Globus pallidus (tissue), 1 donor: ENCODE measurements at places on chromosomes 2 and 18.

GRCh38 chr2:43448011-43448821, 147.6 kb downstream of the THADA start:
- DNase-seq = no peak

DNA sequence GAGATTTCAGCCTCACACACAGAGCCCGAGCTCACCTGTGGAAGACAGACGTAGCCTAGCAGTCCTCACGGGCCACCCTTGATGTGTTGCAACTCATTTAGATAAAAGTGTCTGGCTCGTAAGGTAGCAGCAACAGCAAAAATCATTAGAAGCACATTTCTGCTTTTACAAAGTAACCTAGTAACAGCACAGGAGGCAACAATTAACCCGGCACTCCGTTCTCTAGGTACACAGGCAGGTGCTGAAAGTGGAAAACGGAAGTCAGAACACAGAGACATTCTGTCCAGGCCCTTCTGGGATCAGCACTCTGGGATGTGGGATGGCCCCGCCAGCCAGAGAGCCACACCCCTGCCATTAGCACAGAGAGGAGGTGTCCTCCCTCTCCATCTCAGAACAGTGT, 99.3 kb downstream of the KLHL29 start:
- no peak for DNase-seq

DNA sequence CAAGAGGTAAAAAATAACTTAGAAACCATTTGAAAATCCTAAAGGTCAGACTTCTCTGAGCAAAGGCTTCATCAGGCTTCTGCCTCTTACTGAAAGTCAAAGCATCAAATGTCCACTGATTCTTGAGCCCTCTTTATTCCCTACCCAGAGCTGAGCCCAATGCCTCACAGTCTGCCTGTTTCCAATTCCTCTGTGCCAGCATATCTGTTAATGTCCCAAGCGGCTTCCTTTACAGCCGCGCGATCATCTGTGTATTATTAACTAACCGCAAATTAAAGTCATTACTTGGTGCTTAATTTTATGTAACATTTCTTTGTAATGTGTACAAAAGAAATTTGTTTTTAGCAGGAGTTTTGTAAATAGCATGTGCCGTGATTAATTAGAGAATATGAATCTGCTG, 418.8 kb upstream of the HNRNPA3 start:
- DNase-seq = no peak

DNA sequence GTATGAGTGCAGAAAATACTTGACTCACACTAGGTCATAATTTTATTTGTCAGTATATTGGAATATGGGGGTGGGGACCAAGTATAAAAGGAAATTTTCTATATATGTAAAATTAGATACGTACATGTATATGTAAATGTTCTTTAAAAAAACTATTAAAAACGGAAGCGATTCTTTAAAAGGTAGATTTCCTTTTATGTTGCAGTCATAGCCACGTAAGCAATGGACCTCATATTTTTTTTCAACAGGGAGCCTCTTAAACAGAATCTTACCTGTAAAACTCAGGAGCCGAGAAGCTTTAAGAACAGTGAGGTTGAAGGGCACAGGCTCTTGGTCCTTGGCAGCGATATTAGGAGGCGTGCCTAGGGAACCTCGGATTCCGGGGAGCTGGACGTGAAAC, 3.3 kb downstream of the RHBDD1 start:
- no peak for DNase-seq

GRCh38 chr2:216562696-216563435, 64.2 kb downstream of the RPL37A start:
- DNase-seq = no peak

DNA sequence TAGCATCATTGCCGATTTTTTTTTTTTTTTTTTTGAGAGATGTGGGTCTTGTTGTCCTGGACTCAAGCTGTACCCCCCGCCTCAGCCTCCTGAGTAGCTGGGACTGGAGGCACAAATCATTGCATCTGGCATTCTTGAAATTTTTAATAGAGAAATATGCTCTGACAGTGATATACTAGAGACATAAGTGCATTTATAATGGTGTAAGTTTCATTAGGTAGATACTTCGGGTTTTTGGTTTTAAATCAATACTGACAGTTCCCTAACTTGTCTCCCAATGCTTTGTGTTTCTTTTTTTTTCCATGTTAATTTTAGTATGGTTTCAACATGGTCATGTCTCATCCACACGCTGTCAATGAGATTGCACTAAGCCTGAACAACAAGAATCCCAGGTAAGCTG, 138.7 kb downstream of the PRPF40A start:
- no peak for DNase-seq

GRCh38 chr2:86017901-86018896, 87.5 kb downstream of the POLR1A start:
- DNase-seq = no peak

DNA sequence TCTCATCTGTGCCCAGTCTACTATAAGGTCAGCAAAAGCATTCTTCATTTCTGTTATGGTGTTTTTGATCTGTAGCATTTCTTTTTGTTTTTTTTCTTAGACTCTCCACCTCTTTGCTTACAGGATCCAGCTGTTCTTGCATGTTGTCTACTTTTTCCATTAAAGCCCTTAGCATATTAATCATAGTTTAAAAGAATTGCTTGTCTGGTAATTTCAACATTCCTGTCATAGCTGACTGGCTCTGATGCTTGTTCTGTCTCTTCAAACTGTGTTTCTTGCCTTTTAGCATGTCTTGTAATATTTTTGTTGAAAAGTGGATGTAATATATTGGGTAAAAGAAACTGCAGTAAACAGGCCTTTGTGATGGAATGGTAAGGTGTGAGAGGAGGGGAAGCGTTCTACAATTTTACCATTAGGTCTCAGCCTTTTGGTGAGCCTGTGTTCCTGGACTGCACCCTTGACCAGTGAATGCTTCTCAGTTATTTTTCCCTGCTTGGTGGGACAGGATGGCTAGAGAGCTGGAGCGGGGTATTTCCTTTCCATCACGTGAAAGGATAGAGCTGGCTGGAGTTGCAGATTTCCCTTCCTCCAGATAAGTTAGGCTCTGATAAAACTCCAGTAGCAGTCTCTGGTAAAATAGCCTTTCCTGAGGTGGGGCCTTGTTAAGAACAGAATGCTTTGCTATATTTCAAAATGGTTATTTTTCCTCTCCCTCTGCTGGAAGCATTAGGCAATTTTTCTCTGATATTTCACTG, 65.4 kb downstream of the PLA2R1 start:
- DNase-seq = no peak

DNA sequence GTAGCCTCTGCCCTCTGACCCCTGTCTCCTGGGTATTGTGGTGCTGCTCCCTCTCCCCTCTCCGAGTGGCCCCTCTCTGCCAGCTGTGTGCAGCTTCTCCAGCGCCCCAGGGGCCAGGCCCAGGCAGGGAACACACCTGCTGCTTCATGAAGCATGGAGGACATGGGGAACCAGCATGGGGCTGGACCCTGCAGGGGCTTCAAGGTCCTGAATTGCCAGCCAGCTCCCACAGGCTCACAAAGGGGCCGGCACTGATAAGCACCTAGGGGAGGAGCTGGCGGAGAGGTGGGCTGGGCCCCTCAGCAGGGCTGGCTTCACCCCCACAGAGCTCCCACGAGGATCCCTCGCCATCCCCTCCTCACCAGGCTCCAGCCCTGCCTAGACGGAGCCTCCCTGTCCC, 77.4 kb upstream of the GPC1 start:
- DNase-seq = no peak

DNA sequence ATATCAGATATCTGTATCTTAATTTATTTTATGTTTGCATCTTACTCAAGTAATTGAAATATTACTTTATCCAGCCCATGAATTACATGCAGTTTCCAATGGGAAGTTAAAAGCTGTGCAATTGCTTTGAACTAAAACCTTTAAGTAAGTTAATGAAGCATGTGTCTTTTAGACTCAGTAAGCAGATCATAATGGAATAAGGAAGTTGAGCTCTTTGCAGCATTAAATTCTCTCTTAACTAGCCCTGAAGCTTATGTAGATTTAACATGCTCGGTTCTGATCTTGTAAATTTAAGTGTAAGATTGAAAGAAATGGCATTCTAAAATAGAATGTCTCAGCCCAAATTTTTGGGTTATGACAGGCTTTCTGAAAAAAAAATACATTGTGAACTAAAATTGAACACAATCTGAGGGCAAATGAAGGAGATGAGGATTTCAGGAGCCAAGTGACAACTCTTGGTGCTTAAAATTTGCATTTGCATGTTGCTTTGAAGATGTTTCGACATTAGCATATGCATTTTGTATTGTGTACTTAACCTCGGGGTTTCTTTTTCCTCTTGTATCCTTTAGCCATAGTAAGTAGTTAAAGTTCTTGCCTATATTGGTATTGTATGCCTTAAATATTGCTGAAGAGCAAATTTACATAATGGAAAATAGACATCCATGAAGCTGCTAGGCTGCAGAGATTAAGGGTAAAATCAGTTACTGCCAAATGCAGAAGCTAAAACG, 297.8 kb upstream of the KCNJ3 start:
- no peak for DNase-seq

- no peak for DNase-seq
Measured at GRCh38 chr2:205053827-205054410, 508.6 kb downstream of the PARD3B start.

- no peak for DNase-seq
Measured at GRCh38 chr2:5742126-5742525, 49.9 kb downstream of the SOX11 start.

GRCh38 chr2:43837831-43838559, 644 bp downstream of the ABCG5 start:
- DNase-seq = no peak

GRCh38 chr18:4858379-4859127, 338.5 kb downstream of the AKAIN1 start:
- DNase-seq = no peak

- no peak for DNase-seq
Measured at GRCh38 chr2:55862246-55862645, 61.3 kb downstream of the EFEMP1 start.

DNA sequence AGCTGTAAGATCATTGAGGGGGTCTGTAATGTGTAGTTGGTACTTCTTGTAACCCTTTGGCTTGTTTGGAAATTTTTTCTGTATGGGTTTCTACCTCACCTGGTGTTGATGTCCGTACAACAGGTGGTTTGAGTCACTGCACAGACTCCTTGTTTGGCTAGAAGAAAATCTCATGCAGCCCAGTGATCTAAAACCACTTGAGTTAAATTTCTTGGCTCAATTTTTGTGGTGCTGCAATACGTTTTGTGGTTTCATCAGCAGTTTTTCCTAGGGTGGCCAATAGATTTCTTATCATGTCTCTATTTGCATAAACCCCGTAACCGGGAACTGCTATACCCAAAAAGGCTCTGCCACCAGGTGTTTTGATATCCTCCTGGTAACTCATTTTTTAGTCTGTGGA, 43.4 kb downstream of the CERS6 start:
- DNase-seq = no peak

DNA sequence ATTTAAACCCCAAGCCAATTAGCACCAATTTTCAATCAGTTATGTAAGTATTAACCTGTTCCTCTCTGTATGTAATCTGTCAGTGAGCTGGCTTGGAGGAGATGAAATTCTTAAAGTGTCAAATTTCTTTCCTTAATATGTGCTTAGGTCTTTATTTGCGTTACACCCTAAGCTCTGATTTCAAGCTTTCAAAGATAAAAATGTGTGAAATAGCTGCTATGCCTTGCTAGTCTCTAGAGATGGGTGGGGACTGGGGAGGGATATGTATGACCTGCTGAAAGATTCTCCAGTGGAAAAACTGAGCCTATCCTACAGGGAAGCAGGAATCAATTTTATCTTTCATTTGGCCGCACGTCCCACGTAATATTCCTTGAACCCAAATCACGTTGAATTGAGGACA, 264.5 kb downstream of the RND3 start:
- no peak for DNase-seq

DNA sequence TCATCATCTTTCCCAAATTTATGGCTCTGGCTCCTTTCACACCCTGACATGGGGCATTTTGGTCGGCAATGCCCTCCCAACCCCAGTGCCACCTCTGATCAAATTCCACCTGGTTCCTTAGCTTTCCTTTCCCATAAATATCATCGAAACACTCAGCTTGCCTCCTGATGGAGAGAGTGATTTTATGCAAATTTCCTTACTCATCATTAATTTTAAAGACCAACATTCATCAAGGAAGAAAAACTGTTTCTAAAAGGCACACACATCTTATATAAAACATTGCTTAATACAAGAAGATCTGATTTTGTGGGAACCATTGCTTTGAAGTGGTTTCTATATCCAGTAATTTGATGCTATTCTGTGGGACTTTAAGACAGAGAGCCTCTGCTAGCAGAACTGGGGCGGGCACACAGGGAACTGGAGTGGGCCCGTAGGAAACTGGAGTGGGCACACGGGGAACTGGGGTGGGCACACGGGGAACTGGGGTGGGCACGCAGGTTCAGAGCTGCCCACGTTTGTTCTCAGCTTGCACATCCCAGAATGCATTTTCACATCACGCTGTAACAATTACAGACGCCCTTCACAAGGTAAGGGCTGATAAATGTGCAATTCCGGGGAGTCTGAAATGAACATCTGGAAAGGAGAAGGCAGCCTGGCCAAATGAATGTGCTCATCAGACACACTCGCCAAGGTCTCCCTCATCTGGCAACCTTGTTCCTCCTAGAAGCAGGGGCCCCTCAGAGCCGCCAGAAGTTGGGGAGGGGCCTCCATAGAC, 174.2 kb downstream of the RTP5 start:
- no peak for DNase-seq

GRCh38 chr2:190867832-190868231, 12.8 kb upstream of the GLS start:
- no peak for DNase-seq

GRCh38 chr2:214117054-214117453, 293.8 kb upstream of the VWC2L start:
- DNase-seq = no peak

DNA sequence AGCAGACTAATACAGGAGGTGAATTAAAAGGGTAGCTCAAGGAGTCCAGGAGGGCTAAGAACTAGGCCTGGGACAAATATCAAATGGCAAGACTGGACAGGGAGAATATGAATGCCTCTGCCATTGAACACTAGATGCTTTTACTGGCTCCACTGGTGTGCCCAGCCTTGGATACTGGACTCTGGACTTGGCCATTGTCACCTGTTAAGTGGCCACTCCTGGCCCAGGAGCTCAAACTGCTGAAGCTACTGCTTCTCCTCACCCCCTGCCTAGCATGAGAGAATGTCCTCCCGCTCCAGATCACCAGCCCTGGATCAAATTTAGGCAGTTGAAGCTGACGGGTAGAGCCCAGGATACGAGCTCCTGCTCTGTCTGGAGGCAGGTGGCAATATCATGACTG, 170.8 kb downstream of the DDX1 start:
- no peak for DNase-seq

GRCh38 chr2:182745061-182745460, 29.0 kb downstream of the DNAJC10 start:
- DNase-seq = no peak

DNA sequence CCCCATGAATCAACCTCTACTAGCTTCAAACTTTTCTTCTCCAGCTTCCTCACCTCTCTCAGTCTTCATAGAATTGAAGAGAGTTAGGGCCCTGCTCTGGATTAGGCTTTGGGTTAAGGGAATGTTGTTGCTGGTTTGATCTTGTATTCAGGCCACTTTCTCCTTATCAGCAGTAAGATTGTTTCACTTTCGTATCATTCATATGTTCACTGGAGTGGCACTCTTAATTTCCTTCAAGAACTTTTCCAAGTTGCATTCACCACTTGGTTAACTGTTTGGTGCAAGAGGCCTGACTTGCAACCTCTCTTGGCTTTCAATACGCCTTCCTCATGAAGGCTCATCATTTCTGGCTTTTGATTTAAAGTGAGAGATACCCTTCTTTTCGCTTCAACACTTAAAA, 22.8 kb downstream of the OXER1 start:
- no peak for DNase-seq

GRCh38 chr2:3595985-3596384, 1.1 kb downstream of the COLEC11 start:
- DNase-seq = no peak
